ENCODE measurements at places on chromosomes 13 and 19.

GRCh38 chr13:44032802-44033201 lies 153.1 kb downstream of the LACC1 start:
- H3K4me1 ChIP-seq = no peaks in the 10 kb centered on the region
- H3K4me3 ChIP-seq = no peak overlapping the region
- DNase-seq = no peak

DNA sequence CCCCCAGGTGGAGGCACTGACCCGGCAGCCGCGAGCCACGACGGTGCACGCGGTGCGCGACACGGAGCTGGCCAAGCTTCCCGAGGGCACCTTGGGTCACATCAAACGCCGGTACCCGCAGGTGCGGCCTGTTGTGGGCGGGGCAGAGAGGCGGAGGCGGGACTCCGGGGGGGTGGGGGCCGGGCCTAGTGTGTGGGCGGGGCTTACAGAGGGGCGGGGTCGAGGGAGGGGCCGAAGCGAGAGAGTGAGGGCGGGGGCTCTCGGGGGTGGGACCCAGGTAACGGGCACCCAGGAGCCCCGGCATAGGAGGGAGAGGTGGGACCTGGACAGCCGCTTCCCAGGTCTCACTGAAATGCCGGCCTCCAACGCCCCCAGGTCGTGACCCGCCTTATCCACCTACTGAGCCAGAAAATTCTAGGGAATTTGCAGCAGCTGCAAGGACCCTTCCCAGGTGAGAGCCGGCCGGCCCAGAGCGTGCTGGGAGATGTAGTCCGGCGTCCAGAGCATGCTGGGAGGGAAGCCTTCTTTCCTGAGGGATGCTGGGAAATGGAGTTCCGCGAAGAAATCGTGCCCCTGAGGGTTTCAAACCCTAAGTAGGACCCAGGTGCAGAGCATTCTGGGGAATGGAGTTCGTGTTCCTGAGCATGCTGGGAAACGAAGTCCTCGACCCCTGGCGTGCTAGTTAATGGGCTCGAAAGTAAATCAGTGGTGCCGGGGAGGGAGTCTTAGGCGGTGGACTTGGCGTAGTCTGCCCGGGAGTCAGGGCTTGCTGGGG lies 15.7 kb downstream of the PNPLA6 start:
- DNase-seq = peak; percentile 21
- peaks cover 6% of the 10 kb centered on the region for H3K4me1 ChIP-seq
- no peak overlapping the region for H3K4me3 ChIP-seq
- peaks cover 55% of the 10 kb centered on the region for H3K36me3 ChIP-seq
- no peak overlapping the region for H3K27ac ChIP-seq
- no peaks in the 10 kb centered on the region for H3K27me3 ChIP-seq

DNA sequence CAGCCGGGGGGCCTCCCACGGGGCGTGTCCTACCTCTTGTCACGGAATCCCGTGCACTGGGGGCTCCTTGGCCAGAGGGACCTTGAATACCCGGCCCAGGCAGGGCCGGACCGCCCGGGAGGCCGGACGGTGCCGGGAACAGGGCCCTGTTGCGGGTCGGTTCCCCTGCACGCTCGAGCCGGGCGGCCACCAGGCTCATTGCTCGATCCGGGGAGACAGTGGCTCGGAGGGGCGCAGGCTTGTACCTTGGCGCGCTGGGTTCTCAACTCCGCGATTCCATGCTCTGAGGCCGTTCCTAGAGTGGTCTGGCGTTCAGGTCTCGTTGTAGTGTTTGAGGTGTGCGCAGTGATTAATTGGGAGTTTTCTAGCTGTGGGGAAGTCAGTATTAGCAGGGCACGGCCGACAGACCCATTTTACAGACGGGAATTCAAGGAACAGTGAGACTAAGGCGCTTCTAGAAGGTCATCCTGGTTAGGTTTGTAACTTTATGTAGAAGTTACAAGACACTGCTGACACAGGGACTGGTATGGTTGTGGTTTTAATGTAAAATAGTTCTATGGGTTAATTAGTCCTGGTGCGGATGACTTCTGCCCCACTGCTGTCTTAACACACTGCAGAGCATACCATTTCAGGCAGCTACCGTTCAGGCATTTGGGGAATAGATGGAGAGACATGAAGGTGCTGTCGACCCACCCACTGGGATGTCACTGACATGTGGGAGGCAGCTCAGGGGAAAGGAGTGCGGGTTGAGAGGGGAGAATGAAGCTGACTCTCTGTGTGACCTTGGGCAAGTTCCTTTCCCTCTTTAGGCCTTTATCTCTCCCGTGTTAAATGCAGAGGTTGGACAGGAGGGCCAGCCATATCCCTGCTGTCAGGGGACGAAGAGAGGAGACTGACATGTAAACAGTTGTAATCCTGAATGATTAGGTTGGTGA lies 592 bp downstream of the CLPTM1 start:
- H3K4me3 ChIP-seq = peak overlapping the region; percentile 92
- peaks cover 9% of the 10 kb centered on the region for H3K36me3 ChIP-seq
- no peak overlapping the region for H3K27ac ChIP-seq
- no peaks in the 10 kb centered on the region for H3K27me3 ChIP-seq
- peak; percentile 11 for DNase-seq

GRCh38 chr13:110536006-110536693 lies 25.4 kb downstream of the RAB20 start:
- H3K27me3 ChIP-seq = no peaks in the 10 kb centered on the region
- no peak for DNase-seq
- no peaks in the 10 kb centered on the region for H3K36me3 ChIP-seq
- H3K4me3 ChIP-seq = no peak overlapping the region

DNA sequence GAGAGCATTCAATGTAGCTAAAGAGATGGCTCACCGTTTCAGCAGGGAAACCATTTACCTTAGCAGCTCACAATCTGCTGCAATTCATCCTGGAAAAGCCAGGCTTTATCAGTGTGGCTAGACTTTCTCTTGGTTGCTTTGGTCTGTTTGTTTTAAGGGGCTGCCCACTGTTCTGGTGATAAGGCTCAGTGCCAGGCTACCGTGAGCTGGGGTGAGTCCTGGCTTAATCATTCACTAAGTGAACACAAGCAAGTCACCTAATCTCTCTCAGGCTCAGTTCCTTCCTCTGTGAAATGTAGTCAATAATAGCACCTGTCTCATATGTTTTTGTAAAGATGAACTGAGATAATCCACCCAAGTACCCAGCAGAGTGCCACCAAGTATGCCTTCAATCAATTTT lies 229.0 kb downstream of the TEX29 start:
- H3K27ac ChIP-seq = no peak overlapping the region
- DNase-seq = no peak
- no peaks in the 10 kb centered on the region for H3K27me3 ChIP-seq
- H3K4me1 ChIP-seq = no peaks in the 10 kb centered on the region
- no peaks in the 10 kb centered on the region for H3K36me3 ChIP-seq

- H3K4me1 ChIP-seq = no peaks in the 10 kb centered on the region
- no peaks in the 10 kb centered on the region for H3K36me3 ChIP-seq
- no peak overlapping the region for H3K4me3 ChIP-seq
- no peak overlapping the region for H3K27ac ChIP-seq
Observed at GRCh38 chr13:86878781-86879180, 792.4 kb upstream of the SLITRK5 start.

DNA sequence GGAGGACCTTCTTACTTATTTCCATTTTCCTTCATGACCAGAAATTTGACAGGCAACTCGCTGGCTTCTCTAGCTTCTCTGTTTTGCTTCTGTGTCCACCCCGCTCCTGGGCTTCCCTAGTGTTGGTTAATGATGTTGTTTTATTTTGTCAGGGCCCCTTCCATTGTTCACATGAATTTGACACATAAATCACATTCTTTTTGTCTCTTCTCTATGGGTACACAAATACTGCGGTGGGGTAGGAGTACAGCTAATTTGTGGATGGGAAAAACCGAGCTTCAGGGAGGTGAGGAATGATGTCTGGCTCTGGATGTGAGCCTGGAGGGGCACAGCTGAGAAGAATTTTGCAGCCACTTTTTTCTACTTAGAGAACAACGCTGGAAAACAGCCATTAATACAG lies 199.8 kb downstream of the DNAJC15 start:
- H3K36me3 ChIP-seq = peaks cover 12% of the 10 kb centered on the region
- H3K27me3 ChIP-seq = no peaks in the 10 kb centered on the region
- H3K27ac ChIP-seq = no peak overlapping the region
- peaks cover 2% of the 10 kb centered on the region for H3K4me1 ChIP-seq
- no peak for DNase-seq

GRCh38 chr13:23865026-23865425 lies 24.2 kb downstream of the MIPEP start:
- peaks cover 11% of the 10 kb centered on the region for H3K4me1 ChIP-seq
- H3K27me3 ChIP-seq = no peaks in the 10 kb centered on the region
- peaks cover 23% of the 10 kb centered on the region for H3K36me3 ChIP-seq

GRCh38 chr19:49497047-49497788 lies 984 bp downstream of the RPS11 start:
- H3K36me3 ChIP-seq = peaks cover 41% of the 10 kb centered on the region
- DNase-seq = peak; percentile 58
- no peaks in the 10 kb centered on the region for H3K27me3 ChIP-seq
- H3K4me1 ChIP-seq = peaks cover 27% of the 10 kb centered on the region

- no peaks in the 10 kb centered on the region for H3K27me3 ChIP-seq
- peak overlapping the region; percentile 91 for H3K4me3 ChIP-seq
- DNase-seq = no peak
- H3K36me3 ChIP-seq = peaks cover 34% of the 10 kb centered on the region
- H3K27ac ChIP-seq = no peak overlapping the region
Observed at GRCh38 chr19:1882089-1882785, 3.1 kb downstream of the ABHD17A start.

GRCh38 chr19:44282846-44283245 lies 22.0 kb downstream of the ZNF235 start:
- no peak overlapping the region for H3K4me3 ChIP-seq
- H3K36me3 ChIP-seq = peaks cover 8% of the 10 kb centered on the region
- no peaks in the 10 kb centered on the region for H3K27me3 ChIP-seq

GRCh38 chr19:3178973-3179738 lies 587 bp downstream of the S1PR4 start:
- DNase-seq = no peak
- H3K27ac ChIP-seq = no peak overlapping the region
- H3K4me3 ChIP-seq = no peak overlapping the region
- no peaks in the 10 kb centered on the region for H3K27me3 ChIP-seq
- H3K4me1 ChIP-seq = peaks cover 9% of the 10 kb centered on the region

DNA sequence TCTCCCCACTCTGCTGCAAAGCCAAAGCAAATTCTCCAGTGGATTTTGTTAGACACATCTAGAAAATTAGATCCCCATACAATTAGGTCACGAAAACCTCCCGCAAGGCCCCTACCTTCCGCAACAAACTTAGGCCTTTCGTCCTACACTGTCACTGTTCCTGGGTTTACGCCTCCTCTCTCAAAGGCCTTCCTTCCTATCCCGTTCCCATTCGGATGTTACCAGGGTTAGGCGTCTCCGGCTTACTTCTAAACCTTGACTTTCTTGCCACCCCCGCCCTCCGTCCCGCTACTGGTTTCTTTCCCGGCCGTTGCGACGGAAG lies 754 bp downstream of the RNF6 start:
- H3K27me3 ChIP-seq = peaks cover 5% of the 10 kb centered on the region
- H3K27ac ChIP-seq = peak overlapping the region; percentile 95
- DNase-seq = no peak
- peaks cover 3% of the 10 kb centered on the region for H3K4me1 ChIP-seq
- H3K4me3 ChIP-seq = peak overlapping the region; percentile 87
- peaks cover 39% of the 10 kb centered on the region for H3K36me3 ChIP-seq

GRCh38 chr13:26497968-26498511 lies 59.4 kb upstream of the WASF3 start:
- DNase-seq = peak; percentile 36
- no peaks in the 10 kb centered on the region for H3K36me3 ChIP-seq
- H3K4me1 ChIP-seq = peaks cover 15% of the 10 kb centered on the region
- no peak overlapping the region for H3K4me3 ChIP-seq

- no peaks in the 10 kb centered on the region for H3K36me3 ChIP-seq
- no peak for DNase-seq
- H3K4me1 ChIP-seq = no peaks in the 10 kb centered on the region
- no peak overlapping the region for H3K4me3 ChIP-seq
Observed at GRCh38 chr13:96651598-96651997, 342.7 kb downstream of the OXGR1 start.

GRCh38 chr19:6402837-6403608 lies 10.1 kb upstream of the GTF2F1 start:
- no peak overlapping the region for H3K27ac ChIP-seq
- no peak overlapping the region for H3K4me3 ChIP-seq
- H3K4me1 ChIP-seq = no peaks in the 10 kb centered on the region
- H3K27me3 ChIP-seq = no peaks in the 10 kb centered on the region
- no peak for DNase-seq

DNA sequence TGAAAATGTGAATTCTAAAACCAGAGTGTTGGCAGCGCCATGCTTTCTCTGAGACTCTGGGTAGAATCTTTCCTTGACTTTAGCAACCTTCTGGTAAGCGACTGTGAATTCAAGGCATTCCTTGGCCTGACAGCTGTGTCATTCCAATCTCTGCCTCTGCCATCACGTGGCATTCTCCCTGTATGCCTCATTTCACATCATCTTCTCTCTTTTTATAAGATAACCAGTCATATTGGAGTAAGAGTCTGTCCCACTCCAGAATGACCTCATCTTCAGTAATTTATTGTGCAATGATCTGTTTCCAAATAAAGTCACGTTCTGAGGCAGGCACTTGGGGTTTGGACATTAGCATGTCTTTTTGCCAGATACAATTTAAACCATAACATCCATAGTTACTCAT lies 103.4 kb upstream of the POSTN start:
- no peaks in the 10 kb centered on the region for H3K36me3 ChIP-seq
- peak overlapping the region; percentile 38 for H3K27ac ChIP-seq
- H3K4me3 ChIP-seq = no peak overlapping the region
- peaks cover 2% of the 10 kb centered on the region for H3K4me1 ChIP-seq
- DNase-seq = peak; percentile 96

DNA sequence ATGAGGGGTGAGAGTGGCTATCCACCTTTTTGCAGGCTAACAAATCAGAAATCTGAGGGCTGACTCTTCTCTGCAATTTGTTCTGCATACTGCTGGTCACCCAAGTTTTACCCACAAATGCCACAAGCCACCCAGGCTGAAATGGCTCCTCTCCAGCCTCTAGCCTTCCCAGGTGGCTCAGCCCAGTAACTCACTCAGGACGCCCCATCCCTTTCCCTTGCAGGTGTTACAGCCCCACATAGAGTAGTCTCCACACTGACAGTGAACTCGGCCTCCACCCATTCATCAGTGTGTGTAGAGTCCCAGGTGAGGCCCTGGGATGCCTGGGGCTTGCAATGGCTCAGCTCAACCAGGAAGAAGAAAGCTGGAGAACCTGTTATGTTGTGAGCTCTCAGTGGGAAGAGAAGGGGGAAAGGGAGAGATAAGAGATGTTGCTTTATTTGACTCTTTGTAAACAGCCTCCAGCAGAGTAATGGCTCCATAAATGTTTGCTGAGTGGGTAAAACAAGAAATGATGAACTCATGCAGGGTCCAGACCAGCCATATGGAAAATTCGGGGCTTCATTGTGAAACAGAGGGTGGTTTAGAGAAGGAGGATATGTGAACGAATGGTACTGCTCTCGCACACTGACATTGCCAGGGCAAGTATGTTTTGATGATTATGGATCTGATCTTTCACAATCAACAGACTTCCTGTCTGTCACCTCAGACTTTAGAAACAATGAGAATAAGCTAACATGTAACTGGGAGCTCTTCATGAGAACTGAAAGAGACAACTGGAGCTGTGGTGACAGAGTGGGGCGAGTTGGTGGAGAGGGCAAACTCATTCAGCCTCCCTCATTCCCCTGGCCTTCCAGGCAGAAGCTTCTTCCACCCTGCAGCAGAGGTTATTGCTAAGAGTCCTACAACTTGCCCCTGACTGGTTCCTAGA lies 74.2 kb upstream of the RFC3 start:
- H3K36me3 ChIP-seq = no peaks in the 10 kb centered on the region
- H3K27ac ChIP-seq = no peak overlapping the region
- no peak overlapping the region for H3K4me3 ChIP-seq

All from mesenchymal stem cell (in vitro differentiated cells and primary cell).